Fibroblast of skin of left biceps (primary cell): ENCODE measurements at places on chromosomes 16 and 17.

DNA sequence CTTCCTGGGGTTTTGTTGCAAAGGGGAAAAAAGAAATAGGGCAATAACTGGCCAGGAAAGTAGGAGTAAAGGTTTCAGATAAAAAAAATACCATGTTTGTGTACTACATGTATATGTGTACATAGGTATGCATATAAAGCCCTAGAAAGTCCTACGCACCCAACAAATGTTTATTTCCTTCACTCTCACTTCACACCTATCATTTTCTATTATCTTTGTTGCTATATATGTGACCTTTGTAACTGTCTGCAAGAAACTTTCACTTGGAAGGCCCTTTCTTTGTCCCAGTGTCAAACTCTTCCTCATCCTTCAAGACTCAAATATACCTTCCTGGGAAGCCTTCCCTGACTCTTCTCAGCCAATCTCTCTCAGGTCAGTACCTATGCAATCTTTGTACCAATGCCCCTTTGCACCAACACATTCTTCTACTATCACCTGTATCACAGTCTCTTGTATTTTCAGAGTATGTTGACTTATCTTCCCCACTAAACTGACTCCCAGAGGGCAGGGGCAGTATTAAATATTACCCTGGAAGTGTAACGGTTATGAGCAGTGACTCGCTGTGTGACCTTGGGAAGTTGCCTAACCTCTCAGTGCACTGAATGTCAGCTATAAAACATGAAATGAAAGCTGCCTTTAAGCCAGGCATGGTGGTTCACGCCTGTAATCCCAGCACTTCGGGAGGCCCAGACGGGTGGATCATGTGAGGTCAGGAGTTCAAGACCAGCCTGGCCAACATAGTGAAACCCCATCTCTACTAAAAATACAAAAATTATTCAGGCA, 6.5 kb downstream of the XPO6 start:
- DNase-seq: no peak

DNA sequence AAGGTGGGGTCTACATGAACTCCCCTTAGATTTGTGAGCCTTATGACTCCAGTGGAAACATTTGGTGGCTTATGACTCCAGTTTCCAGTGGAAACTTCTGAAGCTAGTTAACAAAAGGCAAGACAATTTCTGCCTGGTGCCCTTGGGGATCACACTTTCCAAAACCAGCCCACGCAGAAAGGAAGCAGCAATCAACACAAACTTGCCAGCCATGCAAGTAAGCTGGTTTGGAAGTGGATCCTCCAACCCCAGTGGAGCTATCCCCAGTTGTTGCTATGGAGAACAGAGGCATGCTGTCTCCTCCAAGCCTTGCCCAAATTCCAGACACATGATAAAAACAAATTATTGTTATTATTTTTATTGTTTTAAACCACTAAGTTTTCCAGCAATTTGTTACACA, 130.9 kb downstream of the CDH11 start:
- DNase-seq: no peak

DNA sequence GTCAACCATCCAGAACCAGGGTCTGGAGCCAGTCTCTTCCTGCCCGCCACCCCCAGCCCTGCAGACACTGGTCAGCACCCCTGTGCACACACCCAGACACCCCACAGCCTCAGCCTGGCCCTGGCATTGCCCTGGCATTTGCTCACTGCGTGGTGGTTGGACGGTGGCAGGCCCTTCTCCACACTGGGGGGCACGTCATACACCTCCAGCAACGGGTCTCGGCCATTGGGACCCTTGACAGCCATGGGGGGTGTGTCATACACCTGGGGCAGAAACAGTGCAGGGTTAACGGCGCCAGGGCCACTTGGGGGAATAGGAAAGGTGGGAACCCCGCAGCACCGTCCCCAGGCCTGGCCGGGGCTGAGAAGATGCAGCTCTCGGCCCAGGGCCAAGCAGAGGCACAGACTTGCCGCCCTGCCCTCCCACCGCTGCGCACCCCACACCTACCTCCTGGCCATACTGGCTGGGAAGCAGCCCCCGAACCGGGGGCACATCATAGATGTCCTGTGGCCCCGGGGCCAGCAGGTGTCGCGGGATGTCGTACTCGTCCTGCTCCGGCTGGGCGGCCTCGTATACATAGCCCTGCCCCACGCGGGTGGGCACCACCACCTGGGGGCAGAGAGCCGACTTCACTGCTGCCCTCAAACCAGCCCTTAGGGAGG, 14.6 kb downstream of the BCAR1 start:
- no peak for DNase-seq

GRCh38 chr17:60422162-60422665, at the start of gene CHCT1:
Gene CHCT1 (plus strand): TSS chr17:60422489. CDS start chr17:60422593, 104 bp downstream.
- no peak for DNase-seq

DNA sequence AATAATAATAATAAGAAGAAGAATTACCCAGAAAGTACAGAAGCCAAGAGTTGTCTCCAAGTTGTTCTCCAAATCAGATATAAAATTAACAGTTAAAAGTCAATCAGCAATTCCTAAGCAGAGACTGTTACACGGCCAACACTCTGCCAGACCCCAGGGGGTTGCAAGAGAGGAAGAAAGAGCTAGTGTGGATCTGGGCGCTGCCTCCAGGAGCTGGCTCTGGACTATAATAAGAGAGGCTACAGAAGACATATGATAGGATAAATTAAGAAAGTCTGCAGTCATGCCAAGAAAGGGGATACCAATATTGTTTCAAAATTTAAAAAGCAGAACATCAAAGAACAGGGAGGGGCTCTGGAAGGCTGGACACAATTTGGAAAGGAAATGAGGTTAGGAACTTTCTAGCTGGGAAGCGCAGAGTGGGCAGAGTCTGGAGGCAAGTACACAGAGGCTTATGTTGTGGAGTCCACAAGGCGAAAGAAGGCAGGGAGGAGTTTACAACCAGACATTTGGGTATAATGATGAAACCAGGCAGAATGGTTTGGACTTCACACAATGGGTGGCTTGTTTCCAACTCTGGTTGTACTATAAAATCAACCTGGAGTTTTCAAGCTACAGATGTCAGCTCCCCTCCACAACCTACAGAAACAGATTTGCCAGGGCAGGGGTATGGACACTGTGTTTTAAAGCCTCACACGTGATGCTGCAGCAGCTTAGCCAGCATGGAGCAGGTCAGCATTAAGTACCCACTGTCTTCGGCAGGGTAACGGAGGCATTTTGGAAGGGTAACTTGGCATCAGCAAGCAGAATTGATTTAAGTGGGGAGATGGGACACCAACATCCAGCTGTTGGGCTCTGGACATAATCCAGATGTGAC, 49.4 kb downstream of the SLC39A11 start:
- peak; percentile 55 for DNase-seq

DNA sequence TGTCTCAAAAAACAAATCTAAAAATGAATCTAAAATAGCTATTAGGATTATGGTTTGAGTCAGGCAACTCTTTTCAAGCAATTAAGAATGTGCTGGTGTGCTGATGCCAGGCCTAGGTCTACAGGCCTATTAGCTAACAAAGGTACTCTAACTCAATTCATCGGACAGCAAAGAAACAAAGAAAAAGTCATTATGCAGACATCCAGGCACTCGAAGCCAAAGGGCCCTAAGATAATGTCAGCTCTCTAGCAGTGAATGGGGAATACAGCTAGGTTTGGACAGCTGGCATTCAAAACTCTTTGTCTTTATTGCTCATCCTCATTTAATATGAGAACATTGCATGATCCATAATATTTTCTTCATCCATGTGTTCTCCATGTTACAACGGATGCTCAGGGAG, 108.5 kb downstream of the TMEM114 start:
- DNase-seq: no peak

DNA sequence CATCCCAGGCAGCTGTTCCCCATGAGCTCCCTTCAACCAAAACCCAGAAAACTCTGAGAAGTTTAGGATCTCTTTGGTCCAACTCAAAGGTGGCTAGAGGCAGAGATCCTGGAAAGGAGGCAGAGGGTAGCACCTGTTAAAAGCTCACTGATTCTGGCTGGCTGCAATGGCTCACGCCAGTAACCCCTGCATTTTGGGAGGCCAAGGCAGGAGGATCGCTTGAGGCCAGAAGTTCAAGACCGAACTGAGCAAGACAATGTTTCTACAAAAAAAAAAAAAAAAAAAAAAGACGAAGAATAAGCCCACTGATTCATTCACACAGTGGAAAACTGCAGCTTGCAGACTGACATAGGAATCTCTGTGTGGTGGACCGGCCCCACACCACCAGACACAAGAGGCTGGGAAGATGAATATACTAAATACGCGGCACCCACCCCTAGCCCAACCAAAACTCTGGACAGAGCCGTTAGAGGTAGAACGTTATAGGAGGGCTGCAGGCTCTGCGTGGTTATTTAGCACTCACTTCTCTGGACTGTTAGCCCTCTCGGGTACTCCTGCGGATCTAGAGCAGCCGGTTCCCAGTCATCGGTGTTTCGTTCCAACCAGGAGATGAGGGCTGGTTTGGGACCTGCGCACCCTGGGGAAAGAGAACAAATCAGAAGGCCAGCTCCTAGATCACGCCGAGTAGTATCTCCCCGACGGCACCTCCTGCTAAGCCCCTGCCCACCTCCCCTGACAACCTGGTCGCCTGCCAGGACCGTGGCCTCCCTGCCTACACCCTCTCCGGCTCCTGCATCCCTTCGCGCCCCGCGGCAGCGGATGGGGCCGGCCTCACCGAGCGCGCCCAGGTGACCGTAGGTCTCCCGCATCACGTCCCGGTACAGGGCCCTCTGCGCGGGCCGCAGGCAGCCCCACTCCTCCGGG, 925 bp downstream of the ZNF689 start:
- no peak for DNase-seq

DNA sequence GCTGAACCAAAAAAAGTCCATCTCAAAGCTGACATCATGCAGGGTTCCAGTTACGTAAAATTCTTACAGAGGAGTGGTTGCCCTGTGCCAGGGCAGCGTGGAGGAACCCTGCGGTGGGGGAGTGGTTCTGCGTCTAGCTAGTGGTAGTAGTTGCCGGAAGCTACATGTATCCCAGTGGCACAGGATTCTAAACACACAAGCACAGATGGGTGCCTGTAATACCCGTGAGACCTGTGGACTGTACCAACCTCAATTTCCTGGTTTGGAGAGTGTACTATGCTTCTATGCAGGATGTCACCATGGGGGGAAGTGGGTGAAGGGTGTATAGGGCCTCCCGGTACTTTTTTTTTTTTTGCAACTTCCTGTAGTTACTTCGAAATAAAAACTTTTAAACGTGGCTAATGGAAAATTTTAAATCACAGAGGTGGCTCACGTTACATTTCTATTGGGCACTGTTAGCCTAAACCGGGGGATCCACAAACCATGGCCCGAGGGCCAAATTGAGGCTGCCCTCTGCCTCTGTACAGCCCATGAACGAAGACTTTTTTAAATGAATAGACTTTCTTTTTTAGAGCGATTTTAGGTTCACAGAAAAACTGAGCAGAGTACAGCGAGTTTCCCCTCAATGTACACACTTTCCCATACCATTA, 38.5 kb downstream of the TBC1D16 start:
- DNase-seq: no peak

- DNase-seq: no peak
Measured at GRCh38 chr16:70777973-70778406, 23.0 kb downstream of the VAC14 start.

DNA sequence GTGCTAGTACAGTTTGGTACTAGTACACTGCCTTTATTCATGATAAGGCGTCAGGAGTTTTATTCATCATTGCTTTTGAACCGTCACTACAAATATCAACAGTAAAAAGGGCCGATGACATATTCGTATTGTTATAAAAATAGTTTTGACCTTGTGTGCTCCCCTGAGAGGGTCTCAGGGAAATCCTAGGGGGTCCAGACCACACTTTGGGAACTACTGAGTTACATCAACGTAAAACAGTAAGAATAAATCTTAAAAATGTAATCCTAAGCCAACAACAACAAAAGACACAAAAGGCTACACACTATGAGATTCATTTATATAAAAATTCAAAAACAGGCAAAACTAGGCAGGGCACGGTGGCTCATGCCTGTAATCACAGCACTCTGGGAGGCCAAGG, 11.2 kb downstream of the MYH10 start:
- no peak for DNase-seq

- DNase-seq: no peak
Measured at GRCh38 chr16:12964461-12964860, 63.1 kb downstream of the SHISA9 start.

DNA sequence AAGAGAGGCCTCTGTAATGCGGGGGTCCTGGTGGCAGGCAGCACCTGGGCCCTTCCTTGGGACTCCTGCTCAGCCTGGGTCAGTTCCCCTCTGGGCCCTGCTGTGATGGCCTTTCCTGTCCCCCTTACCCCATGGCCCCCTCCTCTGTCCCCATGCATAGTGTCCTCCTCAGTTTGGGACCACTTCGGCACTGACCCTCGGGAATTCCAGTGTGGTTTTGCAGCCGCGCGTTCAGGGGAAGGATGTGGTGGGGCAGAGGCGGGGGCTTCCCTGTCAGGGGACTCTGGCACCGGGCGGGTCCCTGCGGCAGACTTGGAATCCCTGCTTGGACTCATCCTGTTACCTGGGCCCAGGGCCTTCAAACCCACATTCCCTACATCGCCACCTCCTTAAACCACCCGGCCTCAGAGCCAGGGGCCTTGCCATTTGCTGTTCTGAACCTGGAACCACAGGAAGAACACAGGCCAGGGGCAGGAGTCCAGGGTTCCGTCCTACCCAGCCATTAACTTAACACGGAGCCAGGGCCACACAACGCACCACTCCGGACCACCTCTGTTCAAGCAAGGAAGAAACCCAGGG, 31.4 kb upstream of the EIF1 start:
- no peak for DNase-seq

DNA sequence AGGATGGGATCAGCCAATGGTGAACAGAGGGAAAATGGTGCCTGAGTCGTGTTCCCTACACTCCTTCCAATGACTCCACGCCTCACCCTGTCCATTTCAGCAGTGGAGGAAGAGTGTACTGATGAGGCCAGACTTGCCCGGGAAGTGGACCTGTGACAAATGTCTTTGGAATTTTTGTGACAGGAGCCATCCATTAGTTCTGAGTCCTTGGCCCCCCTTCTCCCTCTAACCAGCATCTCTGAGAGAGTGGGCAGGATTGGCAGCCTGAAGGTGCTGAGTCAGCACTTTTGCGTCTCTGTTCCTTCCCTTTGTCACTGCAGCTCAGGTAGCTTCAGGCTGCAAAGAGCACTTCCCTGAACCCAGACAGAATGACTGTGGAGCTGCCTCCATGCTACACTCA, 30.8 kb downstream of the BEAN1 start:
- DNase-seq: no peak

- DNase-seq: peak; percentile 23
Measured at GRCh38 chr17:82153745-82154375, 55.8 kb upstream of the FASN start.
